ENCODE measurements at places on chromosomes 11 and 22.

GRCh38 chr11:111788051-111788450 lies 21.9 kb upstream of the PPP2R1B start:
- no peak for DNase-seq

DNA sequence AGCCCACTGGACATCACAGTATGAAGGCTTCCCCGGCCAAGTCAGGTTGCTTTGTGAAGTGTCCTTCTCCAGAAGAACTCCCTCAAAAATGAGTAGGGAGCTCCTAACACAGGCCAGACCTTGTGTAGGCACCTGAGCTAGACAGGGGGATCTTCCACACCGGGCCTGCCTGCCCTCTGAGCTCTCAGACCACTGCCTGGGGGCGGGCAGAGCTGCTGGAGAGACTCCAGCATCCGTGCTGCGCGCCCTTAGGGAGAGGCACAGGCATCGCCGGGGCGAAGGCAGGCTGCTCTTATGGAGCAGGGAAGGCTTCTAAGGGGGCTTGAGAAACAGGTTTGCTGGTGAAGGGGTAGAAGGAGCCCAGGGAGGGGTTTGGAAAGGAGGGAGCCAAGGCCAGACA lies 4.4 kb downstream of the KCNJ5 start:
- no peak for DNase-seq

- DNase-seq: no peak
Measured at GRCh38 chr11:120869097-120869496, 154.8 kb upstream of the TBCEL start.

DNA sequence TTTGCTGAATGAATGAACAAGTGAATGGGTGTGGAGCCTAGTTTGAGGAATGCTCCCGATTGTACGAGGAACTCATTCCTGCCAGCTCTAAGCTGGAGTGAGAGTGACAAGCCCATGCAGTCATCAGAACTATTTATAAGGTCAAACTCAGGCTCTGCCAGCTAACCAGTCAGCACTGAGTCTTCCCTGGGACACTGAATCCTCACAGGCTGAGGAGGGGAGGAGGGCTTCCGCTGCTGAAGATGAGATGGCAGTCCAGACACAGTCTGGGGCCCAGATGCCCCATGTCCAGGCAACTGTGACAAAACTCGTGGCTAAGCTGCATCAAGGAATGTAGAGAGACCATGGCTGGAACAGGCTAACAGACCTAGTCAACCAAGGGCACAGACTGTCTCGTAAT lies 4.0 kb downstream of the LRP4 start:
- DNase-seq: peak; percentile 63

GRCh38 chr11:70071996-70072395 lies 6.1 kb upstream of the ANO1 start:
- no peak for DNase-seq

GRCh38 chr22:19039796-19040280 lies 82.4 kb downstream of the DGCR2 start:
- no peak for DNase-seq

GRCh38 chr11:33515347-33515746 lies 185.3 kb downstream of the C11orf91 start:
- DNase-seq: peak; percentile 89

DNA sequence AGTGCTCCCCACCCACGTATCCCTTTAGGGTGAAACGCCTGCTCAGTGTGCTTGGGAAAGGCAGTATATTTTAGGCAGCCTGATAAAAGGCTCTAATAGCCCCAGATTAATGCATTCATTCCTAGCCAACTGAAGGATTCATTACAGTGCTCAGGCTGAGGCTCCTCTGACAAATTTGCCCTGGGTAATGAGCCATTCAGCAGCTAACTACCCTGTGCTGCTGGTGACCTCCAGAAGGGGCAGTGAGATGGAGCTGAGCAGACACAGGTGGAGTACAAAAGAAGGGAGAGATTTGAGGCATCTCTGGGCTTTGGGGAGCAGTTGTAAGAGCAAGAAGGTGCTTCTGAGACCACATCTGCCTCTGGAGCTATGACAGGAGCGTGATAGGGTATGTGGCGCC lies 817.0 kb downstream of the NTM start:
- no peak for DNase-seq

DNA sequence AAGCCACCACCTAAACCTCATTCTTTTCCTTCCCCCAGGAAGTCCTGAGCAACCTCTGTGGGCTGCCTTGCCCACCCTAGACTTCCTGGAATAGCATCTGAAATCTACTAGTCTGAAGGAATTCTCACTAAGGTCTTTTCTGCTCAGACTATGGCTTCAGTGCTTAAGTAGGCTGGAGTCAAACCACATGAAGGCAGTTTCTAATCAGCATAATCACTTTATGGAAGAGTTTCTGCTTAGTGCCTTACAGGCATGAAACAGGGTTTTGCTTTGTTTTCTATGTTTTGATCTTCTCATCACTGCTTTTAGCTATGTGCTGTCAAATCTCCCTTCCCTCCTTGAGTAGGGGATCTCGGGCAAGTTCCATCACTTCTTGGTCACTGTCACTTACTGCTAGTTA lies 117.7 kb downstream of the WT1 start:
- DNase-seq: no peak

- no peak for DNase-seq
Measured at GRCh38 chr22:36399472-36399778, 11.7 kb upstream of the MYH9 start.

DNA sequence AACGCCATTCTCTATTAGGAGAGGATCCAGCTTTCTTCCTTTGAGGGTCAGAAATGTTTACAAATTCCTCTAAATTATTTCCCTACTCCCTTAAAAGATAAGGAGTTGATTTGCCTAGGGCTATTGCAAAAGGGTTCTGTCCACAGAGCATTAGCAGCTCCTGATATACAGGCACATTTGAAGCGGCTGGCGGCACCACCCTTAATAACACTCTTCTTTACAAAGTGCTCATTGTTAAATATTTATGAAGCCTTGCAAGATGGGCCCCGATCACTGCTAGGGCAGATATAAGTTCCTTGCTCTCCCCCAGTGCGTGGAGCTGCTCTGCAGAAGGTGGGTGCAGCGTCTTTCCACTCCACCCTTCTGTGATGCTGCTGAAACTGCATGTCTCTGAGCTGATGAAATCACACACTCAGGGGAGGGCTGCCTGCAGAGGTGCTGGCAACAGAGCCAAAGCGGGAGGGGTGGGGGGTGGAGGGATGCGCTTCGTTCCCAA lies 116.7 kb upstream of the NTM start:
- DNase-seq: peak; percentile 8

GRCh38 chr11:102932678-102933077 lies 22.9 kb downstream of the MMP13 start:
- no peak for DNase-seq

GRCh38 chr11:56474729-56475235 lies 1.6 kb upstream of the OR5M3 start:
- no peak for DNase-seq

DNA sequence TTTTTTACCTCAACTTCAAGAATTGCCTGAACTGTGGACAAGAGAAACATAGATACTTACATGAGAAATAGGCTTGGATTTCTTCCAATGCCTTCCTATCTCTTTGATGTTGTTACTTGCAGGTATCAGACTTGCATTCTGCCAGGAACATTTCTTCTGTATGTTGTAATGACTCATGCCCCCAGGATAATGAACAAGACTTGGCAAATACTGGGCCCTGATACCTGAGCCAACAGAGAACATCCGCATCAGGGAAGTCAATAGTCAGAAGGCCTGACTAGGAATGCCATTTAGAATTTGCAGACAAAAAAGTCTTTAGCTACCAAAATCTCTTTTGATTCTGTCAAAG lies 273.7 kb upstream of the KIRREL3 start:
- DNase-seq: no peak

- DNase-seq: no peak
Measured at GRCh38 chr11:24093375-24093774, 403.5 kb upstream of the LUZP2 start.

DNA sequence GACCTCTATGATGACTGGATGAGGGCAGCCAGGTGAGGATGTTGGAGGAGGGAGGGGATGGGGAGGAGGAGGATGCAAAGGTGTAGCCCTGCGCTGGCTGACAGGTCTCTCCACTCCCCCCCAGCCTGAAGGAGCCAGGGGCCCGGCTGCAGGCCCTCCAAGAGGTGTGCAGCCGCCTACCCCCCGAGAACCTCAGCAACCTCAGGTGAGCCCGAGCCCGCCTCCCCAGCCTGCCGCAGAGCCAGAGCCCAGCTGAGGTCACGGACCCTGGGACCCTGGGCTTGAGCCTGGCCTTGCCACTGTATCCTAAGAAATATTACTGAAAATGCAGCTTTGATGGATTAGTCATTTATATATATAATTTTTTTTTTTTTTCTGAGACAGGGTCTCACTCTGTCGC lies 7.8 kb downstream of the SH3BP1 start:
- no peak for DNase-seq

GRCh38 chr22:26503758-26504157 lies 8.5 kb downstream of the TFIP11 start:
- no peak for DNase-seq

DNA sequence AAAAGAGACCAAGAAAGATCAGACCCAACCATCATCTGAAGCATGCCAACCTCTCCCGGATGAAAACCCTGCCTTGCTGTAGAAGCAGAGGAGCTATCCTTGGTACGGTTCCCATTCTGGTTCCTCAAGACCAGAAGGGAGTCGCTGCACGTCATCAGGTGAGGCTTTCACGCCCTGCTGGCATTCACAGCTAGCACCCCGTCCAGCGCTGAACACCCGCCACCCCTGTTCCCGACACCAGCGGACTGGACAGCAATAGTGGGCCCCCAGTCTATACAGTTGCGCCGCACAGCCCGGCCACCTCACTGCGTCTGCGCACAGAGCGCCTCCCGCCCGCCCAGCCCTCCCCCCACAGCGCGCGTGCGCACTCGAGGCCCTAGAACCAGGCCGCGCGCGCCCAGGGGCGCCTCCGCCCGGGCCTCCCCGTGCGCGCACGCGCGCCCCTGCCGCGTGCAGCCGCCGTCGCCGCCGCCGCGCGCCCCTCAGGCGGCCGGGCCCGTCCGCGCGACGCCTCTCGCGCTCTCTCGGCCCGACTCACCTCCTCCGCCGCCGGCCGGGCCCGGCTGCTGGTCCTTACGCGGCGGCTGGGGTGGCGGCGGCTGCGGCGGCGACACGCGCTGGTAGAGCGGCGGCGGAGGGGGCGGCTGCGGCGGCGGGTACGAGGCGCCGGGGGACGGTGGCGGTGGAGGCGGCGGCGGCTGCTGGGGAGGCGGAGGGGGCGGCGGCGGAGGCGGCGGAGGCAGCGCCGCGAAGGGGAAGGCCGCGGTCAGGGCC lies 706 bp downstream of the SF1 start:
- peak; percentile 83 for DNase-seq

- DNase-seq: no peak
Measured at GRCh38 chr11:71542879-71543777, 5.1 kb upstream of the KRTAP5-9 start.

DNA sequence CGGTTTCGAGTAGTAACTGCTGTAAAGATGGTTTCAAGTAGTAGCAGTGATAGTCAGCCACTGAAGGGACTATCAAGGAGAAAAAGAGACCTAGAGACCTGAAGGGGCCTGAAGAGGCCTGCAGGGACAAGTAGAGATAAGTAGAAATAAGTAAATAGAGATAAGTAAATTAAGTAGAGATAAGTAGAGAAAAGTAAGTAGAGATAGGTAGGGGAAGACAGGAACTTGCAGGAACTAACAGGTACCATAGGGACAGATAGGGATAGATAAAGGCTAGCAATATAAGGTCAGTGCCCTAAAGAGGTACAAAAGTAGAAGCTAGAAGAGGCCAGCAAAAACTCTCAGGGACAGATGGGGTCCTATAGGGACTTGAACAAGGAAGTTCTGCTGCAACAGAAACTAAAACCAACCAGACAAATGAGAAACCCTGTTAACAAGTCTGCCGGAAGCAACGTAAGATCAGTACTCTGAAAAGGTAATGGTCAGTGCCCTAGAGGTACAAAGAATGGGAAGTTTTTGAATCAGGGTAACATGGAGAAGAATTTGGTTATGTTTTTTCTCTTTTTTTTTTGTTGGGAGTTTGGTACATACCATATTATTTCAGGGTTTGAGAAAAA lies 9.6 kb upstream of the SC5D start:
- DNase-seq: no peak

GRCh38 chr22:37634417-37634924 lies 5.0 kb upstream of the SH3BP1 start:
- no peak for DNase-seq

DNA sequence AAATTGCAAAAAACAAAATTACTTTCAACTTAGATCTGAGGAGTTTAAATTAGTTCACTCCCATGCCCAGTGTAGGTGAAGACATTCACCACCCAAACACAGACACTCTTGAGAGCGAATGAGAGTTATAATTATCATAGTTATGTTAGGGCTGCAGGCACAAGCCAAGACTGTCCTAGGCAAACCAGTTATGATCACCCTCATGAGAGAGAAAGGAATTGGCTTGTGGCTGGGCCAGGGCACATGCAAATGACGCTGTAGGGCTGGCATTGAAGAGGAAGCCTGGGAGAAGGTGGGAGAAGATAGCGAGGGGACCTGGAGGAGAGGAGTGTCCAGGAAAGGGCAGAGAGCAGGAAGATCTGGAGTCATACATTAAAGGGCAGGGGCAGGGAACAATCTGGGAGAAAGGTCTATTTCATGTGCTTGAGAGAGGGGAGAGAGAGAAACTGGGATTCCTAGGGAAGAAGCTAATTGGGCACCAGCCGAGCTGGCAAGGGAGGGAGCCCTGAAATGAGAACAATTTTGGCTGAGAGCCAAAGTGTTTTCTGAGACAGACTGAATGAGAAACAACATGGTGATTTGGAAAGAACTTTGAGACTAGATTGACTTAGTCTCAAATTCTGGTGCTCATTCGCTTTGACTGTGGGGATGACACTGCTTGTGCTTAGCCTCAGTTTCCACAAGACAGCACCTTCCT lies 279.9 kb downstream of the KIRREL3 start:
- DNase-seq: no peak

DNA sequence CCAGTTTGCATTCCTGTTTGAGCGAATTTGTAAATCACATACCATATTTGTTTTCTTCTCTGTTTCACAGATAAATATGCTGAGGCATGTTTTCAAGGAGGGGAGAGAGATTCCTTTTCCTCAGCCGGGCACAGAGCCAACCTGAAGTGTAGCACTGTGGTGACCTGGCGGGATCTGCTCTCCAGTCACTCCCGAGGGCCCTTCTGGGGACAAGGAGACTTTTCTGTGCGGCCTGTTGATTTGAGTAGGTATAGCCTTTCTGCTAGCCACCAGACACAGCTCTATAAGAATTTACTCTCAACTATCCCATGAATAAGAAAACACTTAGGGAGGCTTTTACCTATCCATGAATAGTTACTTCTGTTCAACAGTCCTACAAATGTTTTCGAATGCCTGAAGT lies 63.5 kb upstream of the FDX1 start:
- peak; percentile 68 for DNase-seq

All from cardiac fibroblast (primary cell).